ENCODE measurements at places on chromosomes 2 and 18.

DNA sequence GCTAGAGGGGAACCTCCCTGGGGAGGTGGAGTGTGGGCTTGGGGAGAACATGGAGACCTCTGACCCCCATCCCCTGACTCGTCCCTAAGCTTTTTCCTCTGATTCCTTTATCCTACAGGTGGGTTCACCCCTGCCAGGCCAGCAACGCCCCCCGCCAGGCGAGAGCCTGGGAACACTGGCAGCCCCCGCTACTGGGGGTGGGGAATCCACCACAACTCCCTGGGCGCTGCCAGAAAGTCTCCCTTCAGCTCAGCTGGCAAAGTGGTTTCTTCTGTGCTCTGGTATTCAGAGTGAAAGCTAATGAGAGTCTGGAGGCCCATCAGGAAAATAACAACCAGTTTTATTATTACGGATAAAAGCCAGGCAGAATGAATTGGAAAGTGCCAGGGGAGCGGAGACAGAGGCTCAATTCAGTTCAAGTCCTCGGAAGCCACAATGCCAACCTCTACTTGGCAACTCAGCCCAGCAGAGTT is 2.8 kb downstream of the DIPK1C start:
- no peak overlapping the region for H3K27ac ChIP-seq
- no peak overlapping the region for H3K4me3 ChIP-seq
- peaks cover 2% of the 10 kb centered on the region for H3K36me3 ChIP-seq
- DNase-seq = no peak
- peaks cover 73% of the 10 kb centered on the region for H3K27me3 ChIP-seq

- peaks cover 8% of the 10 kb centered on the region for H3K4me1 ChIP-seq
- H3K36me3 ChIP-seq = no peaks in the 10 kb centered on the region
- no peak overlapping the region for H3K4me3 ChIP-seq
- H3K27me3 ChIP-seq = no peaks in the 10 kb centered on the region
Measured at GRCh38 chr2:96895746-96896651, 26.1 kb upstream of the SEMA4C start.

- H3K27me3 ChIP-seq = no peaks in the 10 kb centered on the region
- no peaks in the 10 kb centered on the region for H3K36me3 ChIP-seq
- no peak for DNase-seq
- no peak overlapping the region for H3K27ac ChIP-seq
- no peaks in the 10 kb centered on the region for H3K4me1 ChIP-seq
- H3K4me3 ChIP-seq = no peak overlapping the region
Measured at GRCh38 chr2:81550277-81550676, 1245.7 kb upstream of the LRRTM1 start.

DNA sequence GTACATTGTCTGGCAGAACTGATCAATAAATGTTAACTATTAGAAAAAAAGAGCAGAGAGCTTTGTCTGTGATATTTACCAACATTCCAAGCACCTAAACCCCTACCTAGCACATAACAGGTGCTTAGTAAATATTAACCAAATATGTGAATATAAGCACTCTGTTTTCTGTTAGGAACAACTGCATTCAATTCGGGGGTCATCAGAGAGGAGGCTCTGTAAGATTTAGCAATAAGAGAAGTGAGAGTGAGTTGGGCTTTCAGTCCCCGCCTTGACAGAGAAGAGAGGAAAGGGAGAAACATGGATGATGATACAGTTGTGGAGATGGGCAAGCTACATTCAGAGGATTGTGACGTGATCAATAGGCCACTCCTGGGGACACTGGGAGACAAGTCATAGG is 47.7 kb downstream of the MYOM1 start:
- no peak overlapping the region for H3K27ac ChIP-seq
- H3K4me1 ChIP-seq = peaks cover 9% of the 10 kb centered on the region
- no peak for DNase-seq
- no peak overlapping the region for H3K4me3 ChIP-seq

GRCh38 chr2:231387904-231388724 is 7.4 kb upstream of the B3GNT7 start:
- H3K36me3 ChIP-seq = peaks cover 2% of the 10 kb centered on the region
- no peak for DNase-seq
- H3K4me1 ChIP-seq = peaks cover 3% of the 10 kb centered on the region
- H3K27me3 ChIP-seq = peaks cover 11% of the 10 kb centered on the region
- no peak overlapping the region for H3K4me3 ChIP-seq

Data from activated CD8-positive, alpha-beta memory T cell treated with anti-CD3 and anti-CD28 coated beads, Interleukin-2, amount 10 ng/mL, durations not matched to agents 7 days and 5 days (primary cell).